ENCODE measurements at places on chromosomes 2 and 18.
A peak's percentile ranks its signal among the peaks of the same experiment; 100 is the strongest.

DNA sequence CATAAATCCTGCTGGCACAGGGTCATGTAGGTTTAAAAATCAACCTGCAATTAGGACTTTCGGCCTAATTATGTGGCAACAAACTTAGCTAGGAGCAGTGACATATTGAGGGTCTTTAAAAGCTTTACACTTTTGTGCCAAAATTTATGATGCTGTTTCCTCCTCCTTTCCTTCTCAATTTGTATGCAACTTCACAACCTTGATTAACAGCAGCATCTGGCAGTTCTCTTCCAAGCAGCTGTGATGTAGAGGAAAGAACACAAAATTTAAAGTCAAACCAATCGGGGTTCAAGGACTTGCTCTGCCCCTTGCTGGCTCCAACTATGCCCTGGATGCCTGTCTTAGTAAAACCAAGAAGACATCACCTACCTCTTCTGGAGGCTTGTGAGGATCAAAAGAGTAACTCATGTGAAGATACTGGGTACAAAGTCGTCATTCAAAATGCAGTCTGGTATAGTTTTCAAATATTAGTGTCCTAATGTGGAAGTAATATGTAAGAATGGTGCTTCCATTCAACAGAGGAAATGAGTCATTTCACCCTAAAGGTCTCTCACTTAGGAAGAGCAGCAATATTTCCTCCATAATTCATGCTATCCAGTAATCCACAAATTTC is 94.7 kb downstream of the ANKRD44 start:
- no peak for DNase-seq

GRCh38 chr2:229748950-229749349 is 34.6 kb upstream of the DNER start:
- DNase-seq = no peak

DNA sequence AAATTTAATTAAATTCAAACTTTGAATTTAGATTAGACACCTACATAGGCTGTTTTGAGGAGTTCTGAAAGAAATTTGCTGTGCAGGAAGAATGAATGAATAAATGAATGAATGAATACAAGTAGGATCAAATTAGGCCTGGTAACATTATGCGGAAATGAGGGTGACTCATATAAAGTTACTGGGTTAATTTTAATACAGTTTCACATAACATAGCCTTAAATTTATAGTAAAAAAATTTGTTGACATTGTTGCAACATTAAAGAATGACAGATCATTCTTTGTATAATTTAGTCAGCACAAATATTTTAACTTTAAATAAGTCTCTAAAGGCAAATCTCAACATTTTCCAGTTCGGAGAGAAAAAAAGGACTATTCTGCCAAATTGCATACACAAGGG is 1293.1 kb upstream of the SLC39A10 start:
- no peak for DNase-seq

- DNase-seq = no peak
Observed at GRCh38 chr2:26671691-26672090, 20.8 kb upstream of the KCNK3 start.

GRCh38 chr2:99382143-99382542 is 45.0 kb downstream of the EIF5B start:
- DNase-seq = no peak

- no peak for DNase-seq
Observed at GRCh38 chr2:123468071-123468470, 557.0 kb upstream of the CNTNAP5 start.

DNA sequence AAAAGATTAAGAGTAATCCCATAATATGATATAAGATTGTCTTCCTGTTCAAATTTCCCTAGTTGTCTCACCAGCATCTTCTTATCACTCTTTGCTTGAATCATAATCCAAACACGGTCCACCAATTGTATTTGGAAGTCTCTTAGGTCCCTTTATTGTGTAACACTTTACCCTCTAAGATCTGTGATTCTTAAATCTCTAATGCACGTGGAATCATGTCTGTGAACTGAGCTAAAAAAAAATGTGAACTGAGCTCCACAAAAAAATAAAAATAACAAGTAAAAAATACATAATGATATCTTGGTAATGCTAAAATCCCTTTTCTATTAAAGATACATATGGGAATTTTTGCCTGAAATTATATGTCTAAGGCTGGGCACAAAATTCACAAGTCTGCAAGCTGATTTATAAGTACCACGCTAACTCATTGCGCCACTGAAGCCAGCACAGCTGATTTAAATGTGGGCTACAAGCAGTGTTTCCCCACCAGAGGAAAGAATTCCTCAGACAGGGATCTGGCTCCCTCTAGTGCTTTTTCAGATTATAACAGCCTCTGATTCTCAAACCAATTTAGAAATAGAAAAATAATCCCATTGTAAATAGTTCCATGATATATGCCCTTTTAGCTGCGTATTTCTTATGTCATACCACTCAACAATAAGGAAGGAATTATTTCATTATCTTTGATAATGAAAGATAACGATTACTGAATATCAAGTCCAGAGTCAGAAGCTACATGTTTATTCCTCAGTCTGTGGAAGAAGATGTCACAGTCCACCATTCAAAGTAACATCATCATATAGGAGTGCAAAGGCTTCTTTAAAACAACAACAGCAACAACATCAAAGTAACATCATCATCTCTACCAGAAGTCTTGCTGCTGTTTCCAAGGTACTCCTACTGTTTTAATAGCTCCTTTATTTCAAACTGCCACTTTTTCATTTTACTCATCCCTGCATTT is 22.9 kb downstream of the RBM43 start:
- peak; percentile 43 for DNase-seq

DNA sequence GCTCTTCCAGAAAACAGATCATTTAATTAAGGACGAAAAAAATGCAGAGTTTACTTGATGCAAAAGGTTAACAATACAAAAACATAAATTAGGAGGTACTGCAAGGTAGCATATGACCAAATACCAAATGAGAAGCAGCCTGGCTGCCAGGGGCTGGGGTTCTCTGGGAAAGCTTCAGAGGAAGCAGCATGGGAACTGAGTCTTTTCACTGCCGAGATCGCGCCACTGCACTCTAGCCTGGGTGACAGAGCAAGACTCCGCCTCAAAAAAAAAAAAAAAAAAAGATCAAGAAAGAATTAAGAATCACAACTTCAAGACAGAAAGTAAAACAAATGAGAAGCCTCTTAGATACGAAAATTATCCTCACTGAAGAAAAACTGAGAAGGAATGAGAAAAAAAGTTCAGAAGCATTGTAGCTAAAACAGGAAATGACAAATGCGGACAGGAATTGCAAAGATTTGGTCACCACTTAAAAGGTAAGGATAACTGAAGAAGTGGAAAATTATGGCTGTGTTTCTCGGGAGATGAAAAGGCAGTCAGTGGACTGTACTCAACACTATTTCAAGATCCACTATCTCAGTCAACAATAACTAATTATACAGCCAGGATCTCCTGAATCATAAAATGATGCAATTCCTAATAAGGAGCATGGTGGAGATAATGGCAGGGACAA is 4.3 kb downstream of the SEPTIN10 start:
- DNase-seq = no peak

All from HuH-7.5 (cell line).